Smooth muscle cell of the brain vasculature (primary cell): ENCODE measurements at places on chromosomes 5 and 9.

DNA sequence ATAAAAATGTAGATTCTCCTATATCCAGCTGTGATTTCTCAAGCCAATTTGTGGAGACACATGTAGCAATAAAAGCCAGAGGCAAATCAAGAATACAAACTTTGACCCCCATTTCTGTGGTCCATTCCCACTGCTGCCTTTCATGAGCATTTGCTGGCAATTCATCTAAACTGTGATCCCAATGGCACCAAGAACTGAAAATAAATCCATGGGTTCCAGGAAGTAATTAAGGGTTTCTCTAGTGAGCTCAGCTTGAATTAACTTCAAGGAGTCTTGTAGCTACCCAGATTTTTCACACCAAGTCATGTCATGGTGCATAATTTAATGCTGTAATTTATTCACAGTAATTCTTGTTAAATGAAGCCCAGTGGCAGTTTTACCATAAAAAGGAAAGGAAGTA lies 145.0 kb upstream of the SMC2 start:
- DNase-seq: no peak

- DNase-seq: no peak
These were observed 7.1 kb downstream of the PRKAA1 start for GRCh38 chr5:40790947-40791593.

GRCh38 chr5:147267082-147267832 lies 32.4 kb downstream of the STK32A start:
- DNase-seq: no peak

DNA sequence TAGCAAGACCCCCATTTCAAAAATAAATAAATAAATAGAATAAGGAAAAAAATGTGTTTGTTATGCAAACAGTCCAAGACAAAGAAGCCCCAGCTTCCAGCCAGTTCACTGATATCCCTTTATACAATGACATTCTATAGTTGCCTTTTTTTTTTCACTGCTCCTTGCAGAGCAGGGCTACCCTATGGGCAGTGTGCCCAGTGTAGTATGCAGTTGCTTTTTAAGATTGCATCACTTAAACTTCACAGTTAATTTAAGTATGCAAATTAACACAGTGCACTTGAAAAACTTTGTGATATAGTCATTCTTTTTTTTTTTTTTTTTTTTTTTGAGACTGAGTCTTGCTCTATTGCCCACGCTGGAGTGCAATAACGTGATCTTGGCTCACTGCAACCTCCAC lies 40.8 kb upstream of the ARRDC3 start:
- no peak for DNase-seq

DNA sequence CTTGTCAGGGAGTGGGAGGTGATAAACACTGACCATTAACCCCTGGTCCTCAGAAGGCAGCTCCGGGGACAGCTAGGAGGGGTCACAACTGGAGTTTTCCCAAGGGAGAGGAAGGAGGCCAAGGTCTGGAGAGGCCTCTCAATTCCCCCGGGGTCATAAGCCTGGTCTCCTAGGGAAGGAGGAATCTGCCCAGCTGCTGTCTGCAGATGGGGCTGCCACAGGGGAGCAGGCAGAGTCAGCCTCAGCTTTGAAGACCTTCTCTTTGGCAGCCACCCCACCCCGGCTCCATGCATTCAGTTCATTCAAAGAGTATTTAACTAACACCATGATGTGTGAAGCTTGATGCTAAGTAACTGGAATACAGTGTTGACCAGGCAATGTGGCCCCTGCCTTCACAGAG lies 74.6 kb upstream of the HSPA9 start:
- no peak for DNase-seq
